ENCODE measurements at places on chromosomes 7 and 10.

DNA sequence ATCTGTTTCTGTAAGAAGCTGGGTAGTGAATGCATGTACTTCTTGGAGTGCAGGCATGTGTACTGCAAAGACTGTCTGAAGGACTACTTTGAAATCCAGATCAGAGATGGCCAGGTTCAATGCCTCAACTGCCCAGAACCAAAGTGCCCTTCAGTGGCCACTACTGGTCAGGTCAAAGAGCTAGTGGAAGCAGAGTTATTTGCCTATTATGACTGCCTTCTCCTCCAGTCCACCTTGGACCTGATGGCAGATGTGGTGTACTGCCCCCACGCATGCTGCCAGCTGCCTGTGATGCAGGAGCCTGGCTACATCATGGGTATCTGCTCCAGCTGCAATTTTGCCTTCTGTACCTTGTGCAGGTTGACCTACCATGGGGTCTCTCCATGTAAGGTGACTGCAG is 18.9 kb upstream of the TMEM140 start:
- no peak for DNase-seq

GRCh38 chr7:46932676-46933424 is 649.1 kb downstream of the TNS3 start:
- DNase-seq: peak; percentile 95

DNA sequence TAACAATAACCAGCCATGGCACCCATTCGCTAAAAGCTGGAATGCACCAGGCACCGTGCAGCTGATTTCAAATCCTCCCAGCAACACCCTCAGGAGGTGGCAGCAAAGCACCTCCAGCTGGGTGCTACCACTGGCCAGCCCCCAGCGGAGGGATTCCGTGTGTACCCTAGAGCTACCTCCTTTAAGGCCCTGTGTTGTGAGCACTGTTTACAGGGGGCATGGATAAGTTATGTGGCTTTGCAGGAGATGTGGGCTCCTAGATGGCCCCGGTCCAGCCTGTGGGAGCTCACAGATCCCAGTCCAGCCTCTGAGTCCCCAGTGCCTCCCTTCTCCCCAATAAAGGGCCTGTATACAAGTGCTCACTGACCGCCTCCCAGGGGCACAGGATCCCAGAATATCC is 27.1 kb downstream of the TNRC18 start:
- DNase-seq: peak; percentile 46

DNA sequence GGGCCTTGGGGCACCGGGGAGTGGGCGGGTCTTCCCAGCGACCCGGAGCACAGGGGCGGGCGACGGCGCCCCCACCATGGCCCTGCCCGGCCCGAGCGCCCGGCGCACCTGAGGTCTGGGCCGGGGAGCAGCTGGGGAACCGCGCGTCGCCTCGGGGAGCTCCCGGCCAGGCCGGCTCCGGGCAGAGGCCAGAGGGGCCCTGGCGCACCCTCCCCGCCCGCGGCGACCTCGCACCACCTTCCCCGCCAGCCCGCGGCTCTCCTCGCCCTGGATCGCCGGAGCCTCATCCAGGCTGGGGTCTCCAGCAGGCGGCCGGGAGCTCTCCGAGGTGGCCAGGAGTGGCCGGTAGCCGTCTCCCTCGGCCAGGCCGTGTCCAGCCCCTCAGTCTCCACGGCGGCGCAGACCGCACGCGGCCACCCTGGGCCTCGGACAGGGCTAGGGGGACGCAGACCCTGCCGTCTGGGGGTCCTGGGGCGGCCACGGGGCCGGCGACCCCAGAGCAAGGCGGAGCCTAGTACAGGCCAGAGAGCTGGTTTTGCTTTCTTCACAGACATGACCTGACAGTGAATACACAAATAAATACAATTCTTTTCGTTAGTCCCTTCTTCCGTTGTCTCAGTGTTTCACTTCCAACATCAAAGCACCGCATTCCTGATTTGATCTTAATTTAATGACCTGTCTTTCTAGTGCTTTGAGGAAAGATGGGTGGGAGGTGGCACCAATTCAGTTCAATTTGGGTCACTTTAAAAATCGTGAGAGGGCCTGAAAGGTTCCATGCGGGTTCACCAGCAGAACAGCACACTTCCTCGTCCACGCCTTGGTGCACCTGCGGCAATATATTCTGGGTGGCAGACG is 356.9 kb downstream of the DNAJB6 start:
- DNase-seq: no peak

GRCh38 chr10:103727546-103727963 is 127.8 kb downstream of the SH3PXD2A start:
- no peak for DNase-seq

DNA sequence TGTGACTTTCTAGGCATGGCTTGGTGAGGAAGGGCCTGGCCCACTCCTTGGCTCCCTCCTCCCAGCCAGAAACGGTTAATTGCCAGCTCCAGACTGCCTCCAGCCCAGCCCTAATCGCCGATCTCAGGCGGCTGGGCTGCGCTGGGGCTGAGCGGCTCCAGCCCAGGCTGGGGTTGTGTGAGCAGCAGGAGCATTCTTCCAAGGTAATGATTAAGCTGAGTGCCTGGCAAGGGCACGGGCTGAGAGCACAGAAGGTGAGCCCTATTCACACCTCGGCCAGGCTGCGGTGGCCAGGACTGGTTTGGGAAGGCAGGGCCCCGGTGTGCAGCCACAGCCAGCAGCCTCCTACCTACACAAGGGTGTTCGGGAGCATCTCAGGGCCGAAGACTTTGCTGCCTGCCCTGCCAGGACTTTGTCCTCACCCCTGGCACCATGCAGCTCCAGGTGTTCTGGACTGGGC is at the start of gene TMEM72:
TMEM72 (plus strand) TSS at position 257 of the 460 bp plus-strand sequence; CDS start at position 433, 176 bp downstream.
- no peak for DNase-seq

GRCh38 chr10:69276503-69276902 is 1.8 kb upstream of the HK1 start:
- DNase-seq: no peak

- no peak for DNase-seq
Measured at GRCh38 chr7:128899392-128899791, 11.1 kb downstream of the KCP start.

DNA sequence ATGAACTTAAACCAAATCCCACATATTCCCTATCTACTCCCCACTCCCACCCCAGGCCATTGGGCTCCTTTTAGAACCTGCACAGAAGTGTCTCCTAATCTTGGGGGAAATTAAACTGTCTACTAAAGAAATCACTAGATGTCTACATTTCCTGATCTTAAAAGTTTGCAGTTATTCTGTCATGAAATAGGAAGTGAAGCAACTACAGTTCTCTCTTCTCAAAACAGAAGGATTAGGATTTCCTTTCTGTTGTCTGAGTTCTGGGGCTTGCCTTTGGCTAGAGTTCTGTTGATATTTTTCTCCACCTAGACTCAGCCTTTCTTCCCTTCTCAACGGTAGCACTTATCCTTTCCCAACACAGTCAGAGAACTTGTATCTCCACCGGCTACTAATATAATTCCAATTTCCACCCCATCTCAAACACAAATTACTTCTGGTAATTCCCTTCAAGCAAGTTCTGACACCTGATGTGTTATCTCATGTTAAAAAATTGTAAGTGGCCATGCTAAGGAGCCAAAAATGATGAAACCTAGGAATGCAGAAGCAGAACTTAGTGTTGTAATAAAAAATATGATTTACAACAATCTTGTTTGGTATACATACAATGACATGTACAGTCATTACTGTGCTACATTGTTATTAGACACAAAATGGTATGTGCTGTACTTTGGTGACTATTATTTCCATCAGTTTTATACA is 12.1 kb downstream of the OR9A4 start:
- DNase-seq: peak; percentile 29

- no peak for DNase-seq
Measured at GRCh38 chr7:29610086-29610485, 46.5 kb downstream of the PRR15 start.

- no peak for DNase-seq
Measured at GRCh38 chr7:22841954-22842353, 19.3 kb upstream of the TOMM7 start.

DNA sequence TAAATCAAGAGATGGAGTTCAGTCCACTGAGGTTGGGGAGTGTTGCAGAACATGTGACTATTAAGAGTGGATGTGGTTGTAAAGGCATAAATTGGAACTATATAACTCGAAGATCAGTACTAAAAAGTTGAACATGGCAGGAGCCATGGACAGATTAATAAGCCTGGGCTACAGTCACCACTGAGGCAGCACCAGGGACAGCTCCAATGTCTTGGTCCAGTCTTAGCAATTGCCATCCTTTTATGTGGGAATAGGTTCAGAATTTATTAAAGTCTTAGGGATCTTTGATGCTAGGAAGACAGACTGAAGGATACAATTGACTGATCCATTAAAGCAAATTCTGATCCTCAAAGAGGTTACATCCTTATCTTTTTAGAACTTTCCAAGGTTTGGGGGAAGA is 156.6 kb downstream of the ADRA2A start:
- no peak for DNase-seq

DNA sequence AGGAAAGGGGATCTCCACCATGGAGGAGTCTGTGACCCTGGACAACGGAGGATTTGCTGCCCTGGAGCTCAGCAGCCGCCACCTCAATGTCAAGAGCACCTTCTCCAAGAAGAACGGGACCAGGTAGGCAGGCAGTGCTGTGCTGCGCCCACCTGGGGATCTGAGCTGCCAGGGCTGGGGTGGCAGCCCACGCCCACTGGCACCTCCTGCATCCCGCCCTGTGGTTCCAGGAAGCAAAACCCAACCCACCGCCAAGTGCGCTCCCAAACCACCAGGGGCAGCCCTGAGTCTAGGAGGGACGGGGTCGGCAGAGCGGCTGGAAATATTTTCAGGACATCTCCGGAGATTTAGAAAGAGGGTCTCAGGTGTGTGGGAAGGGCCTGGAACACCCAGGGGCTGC is 440.3 kb upstream of the FOXK1 start:
- no peak for DNase-seq

DNA sequence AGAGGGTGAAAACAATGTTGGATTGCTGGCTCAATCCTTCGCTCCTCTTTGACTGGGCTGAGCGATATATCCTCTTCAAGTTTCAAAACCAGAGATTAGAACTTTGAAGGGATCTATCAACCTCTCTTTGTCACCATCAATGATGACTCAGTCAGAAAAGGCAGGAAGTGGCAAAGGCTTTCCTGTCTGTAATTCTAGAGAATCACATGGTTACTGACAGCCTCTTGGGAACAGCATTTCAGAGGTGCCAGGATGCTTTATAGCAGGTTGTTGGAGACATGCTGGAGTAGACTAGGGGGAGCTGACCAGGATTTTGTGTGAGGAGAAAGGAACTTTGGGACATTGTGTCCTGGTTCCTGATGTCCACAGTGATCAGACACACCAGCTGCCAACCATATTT is 81.3 kb downstream of the PRKCQ start:
- peak; percentile 70 for DNase-seq

DNA sequence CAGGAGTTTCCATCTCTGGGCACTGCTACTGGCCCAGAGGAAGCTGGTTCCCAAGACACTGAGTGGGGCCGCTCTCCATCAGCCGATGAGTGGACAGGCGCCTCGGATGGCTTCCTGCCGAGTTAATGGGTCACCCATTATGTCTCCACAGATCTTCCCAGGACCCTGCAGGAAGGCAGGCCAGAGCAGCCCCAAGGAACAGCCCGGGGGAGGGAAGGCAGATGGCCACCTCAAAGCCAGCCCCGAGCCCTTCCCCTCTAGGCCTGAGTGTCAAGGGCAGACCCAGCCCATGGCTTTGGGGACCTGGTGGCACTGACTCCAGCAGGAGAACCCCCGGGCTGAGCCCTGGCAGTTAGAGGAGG is 3.4 kb upstream of the LFNG start:
- DNase-seq: no peak

GRCh38 chr10:51800725-51801424 is 101.5 kb upstream of the CSTF2T start:
- DNase-seq: no peak

DNA sequence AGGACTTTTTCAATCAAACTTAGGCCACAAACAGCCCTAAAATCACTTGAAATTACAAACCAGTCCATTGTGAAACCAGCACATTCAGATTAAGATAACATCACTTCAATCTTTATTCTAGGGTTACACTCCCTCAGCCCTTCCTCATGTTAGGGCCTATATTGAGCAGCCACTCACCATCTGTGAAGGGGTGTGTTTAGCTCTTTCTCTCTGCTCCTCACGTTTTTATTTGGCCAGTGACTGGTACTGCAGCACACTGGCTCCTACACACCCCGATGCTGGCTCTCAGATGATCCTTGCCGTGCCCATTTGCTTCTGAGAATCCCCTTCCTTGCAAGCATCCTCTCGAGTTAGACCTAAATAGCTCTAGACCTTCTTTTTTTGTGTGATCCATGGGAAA is 604.5 kb downstream of the INHBA start:
- no peak for DNase-seq

DNA sequence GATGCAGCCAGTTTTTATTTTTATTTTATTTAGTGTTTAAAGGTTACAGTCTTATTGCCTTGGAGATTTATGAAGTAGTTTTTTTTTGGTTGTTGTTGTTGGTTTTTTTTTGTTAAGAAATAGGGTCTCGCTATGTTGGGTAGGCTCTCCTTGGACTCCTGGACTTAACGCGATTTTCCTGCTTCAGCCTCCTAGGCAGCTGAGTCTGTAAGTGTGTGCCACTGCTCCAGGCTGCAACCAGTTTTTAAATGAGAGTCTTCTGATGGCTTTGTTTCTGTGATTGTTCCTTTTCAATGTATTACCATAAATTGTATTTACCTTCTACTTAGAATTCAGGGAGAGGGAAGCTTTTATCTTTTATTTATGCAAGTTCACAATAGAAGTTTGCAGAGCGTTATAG is 62.8 kb downstream of the BICC1 start:
- DNase-seq: no peak

GRCh38 chr7:72152161-72153131 is 259.7 kb downstream of the CALN1 start:
- DNase-seq: no peak

DNA sequence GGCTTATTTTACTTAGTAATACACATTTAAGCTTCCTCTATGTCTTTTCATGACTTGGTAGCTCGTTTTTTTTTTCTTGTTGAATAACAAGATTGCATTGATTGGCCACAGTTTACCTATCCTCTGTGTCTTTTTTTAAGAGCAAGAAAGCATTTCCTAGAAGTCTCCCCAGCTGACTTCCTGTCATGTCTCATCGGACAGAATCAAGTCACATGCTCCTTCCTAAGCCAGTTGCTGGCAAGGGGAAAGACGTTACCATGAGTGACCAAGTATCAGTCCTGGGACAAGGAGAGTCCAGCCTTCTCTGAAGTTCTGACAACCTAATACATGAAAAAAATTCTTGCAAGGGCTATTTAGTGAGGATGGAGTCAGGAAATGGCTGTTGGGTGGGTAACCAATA is 24.9 kb upstream of the SFRP5 start:
- no peak for DNase-seq

GRCh38 chr10:77350711-77351119 is 286.9 kb downstream of the KCNMA1 start:
- DNase-seq: peak; percentile 98

GRCh38 chr7:37391791-37392672 is 56.6 kb downstream of the ELMO1 start:
- DNase-seq: no peak

DNA sequence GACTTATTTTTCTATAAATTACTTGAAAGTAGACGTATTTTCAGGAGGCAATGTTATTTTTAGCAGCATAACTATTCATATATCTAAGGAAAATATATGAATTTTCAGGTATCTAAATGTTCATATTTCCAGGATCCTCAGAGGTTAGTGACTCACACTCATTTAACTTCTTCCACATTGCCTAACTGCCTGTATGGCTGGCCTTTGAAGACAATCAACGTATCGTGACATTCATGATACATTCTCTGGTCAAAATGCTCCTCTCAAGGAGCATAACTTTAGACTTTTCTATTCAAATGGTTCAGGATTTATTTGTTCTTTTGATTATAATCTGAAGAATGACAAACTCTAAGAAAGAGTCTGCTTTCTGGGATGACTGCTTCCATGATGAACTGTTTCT is 89.3 kb downstream of the SEMA3C start:
- DNase-seq: peak; percentile 28
